ENCODE measurements at places on chromosomes 5 and 9.

DNA sequence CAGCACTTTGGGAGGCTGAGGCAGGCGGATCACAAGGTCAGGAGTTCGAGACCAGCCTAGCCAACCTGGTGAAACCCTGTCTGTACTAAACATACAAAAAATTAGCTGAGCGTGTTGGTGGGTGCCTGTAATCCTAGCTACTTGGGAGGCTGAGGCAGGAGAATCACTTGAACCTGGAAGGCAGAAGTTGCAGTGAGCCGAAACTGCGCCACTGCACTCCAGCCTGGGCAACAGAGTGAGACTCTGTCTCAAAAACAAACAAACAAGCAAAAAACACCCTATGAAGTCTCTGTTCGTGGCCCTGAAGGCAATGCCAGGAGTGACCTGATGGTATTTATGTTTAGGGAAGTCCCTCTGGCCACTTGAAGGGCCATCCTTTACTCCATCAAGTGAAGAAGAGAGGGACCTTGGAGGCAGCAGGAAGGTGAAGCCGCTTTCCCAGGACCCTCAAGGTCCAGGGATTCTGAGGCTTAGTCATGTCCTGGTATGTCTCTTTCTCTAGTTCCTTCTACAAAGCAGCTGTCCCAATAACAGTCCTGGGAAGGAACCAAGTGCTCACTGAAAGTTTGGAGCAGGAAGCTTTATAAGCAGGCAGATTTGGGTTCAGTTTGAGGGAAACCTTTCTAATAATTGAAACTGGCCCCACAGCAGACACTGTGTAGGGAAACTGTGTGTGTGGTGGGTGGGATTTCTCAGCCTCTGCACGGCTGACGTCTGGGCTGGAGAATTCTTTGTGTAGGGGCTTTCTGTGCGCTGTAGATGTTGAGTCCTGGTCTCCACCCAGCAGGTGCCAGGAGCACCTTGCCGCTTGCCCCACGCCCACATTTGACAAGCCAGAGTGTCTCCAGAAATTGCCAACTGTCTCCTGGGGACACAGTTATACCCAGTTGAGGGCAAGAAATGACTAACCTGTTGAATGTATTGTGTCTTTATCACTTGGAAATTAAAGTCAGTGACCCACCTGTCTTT is 12.5 kb downstream of the PHF2 start:
- DNase-seq: no peak

DNA sequence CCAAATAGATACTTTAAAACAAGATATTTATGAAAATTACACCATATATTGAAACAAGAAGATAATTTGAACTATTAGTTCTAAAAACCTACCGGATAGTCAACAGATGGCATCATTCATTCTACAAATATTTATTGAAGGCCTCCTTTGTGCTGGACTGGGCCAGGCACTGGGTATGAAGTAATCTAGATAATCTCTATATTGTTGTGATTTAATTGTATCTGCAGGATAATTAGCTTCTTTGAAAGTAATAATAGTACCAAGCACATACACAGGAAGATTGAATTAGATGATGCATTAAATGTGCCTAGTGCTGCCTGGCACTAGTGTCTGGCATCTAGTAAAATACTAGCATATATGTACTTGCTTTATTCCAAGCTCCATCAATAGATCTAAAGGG is 735.2 kb upstream of the DMAC1 start:
- no peak for DNase-seq

- DNase-seq: no peak
These were observed 84.0 kb upstream of the SMIM32 start for GRCh38 chr5:136276946-136277345.

DNA sequence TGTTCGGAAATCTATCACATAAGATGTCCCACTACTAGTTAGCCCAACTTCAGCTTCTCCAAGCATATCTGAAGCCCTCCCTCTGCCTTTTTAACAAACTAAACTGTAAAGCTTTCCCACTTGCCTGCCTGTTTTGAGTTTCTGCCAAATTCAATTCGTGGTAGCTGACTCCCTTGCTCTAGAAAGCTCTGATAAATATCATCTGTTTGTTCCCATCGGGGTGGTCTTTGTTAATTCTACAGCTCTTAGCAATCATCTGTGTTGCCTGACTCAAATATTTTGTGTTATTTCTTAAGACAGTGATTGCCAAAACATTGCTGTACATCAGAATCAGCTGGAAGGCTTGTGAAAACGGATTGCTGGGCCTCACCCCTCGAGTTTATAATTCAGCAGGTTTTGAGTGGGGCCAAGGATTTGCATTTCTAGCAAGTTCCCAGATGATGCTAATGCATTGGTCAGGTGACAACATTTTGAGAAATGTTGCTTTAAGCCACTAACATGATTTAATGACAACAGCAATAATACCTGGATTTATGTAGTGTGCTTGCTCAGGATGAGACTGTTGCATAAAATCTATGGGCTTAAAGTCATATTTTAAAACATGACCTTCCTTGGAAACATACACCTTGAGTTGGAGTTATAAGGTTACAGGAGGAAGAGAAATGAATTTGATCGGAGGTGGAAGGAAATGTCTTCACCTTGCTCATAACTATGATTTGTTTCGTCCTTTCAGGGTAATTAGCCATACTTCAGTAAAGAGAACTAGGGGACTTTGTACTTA is 631.9 kb downstream of the PSAT1 start:
- DNase-seq: no peak

DNA sequence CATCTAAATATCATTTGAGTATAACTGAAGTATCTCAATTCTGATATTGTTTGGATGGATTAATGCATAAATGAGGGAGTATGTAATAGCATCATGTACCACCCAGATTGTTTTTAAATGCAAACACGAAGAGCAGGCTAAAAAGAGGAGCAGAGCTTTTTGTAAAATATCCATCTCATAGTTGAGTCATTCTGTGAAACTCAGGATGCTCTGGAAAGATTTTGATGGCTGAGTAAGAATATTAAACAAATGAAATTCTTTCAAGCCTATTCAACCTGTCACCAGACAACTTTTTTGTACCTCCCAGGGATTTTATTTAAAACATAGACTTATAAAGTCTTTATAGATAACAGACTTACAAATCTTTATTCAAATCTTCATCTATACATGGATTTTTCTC is 625.9 kb downstream of the TLE4 start:
- no peak for DNase-seq
